ENCODE measurements at places on chromosomes 12 and 14.

- no peak for DNase-seq
Observed at GRCh38 chr14:55869397-55870049, 248.7 kb upstream of the PELI2 start.

DNA sequence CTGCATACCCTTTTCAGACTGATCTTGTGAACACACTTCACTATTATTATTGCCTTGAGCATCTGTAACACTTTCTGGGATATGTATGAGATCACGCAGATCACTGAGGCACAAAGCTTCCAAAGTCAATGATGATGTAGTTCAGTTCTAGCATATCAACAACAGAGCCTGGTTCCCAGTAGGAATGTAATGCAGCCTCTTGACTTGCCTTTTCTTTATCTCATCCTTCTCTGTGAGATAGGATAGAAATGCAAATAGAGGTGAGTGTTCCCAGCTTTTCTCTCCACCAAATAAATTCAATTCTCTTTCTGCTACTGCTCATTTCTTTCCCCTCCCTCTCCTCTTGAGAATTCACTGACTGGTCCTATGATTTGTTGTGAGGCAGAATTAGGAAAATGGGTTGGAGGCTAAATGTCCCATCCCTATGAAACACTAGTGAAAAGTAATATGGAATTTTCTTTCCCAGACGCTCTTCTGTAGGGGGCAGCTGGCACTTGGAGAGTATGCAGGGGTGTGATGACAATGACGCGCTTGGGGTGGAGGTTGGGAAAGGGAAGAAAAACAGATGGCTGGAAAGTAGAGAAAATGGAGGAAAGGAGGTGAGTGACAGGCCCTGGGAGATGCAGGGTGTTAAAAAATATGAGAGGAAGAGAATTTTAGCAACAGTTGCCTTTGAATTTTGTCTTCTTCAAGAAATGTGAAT lies 96.0 kb upstream of the TMTC1 start:
- no peak for DNase-seq

- DNase-seq = no peak
Observed at GRCh38 chr12:65649126-65649525, 175.2 kb upstream of the HMGA2 start.

GRCh38 chr12:40310211-40310610 lies 85.4 kb downstream of the LRRK2 start:
- DNase-seq = no peak

DNA sequence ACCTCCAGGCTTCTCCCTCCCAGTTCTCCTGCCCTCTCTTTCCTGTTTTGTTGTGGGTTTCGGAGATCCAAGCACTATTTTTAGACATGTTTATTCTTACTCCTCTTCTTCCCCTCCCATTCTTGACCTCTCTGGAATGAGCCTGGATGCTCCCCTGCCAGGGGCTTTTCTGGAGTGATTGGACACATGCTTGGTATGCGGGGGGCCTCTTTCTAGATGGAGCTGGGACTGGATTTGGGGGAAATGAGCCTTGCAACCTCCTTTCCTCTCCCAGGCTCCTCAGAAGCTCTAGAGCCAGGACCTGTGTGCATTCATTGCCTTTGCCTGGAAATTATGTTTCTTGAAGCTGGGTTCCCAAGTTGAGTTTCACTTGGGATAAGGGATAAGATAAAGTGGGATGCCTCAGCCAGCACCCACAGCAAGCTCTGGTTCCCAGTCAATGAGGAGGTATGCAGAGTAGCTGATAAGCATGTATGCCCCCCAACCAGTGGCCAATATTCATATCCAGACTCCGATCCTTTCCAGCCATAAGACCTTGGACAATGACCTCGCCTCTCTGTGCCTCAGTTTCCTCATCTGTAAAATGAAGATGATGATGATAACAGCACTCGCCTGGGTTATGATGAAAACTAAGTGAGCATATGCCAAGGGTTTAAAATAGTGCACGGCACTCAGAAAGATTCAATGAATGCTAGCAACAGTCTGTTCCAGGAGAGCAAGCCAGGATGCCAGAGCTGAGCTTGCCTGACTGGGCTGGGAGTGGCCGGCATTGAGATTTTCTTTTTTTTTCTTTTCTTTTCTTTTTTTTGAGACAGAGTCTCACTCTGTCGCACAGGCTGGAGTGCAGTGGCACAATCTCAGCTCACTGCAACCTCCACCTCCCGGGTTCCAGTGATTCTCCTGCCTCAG lies 97.8 kb downstream of the SCARB1 start:
- no peak for DNase-seq
